Chondrocyte (in vitro differentiated cells): ENCODE measurements at places on chromosomes 2 and 18. TPM values are rescaled to one million over a fixed set of nuclear protein-coding genes. Genes with fewer than 3 reads are reported as not detected.

- H3K4me1 ChIP-seq, result peaks cover 45% of the 10 kb centered on the region
- peak overlapping the region; percentile 11 for H3K4me3 ChIP-seq
Observed at GRCh38 chr2:234840336-234840735, 111.5 kb upstream of the SH3BP4 start.

- H3K27ac ChIP-seq, result no peak overlapping the region
- DNase-seq, result no peak
- H3K4me3 ChIP-seq, result no peak overlapping the region
- H3K27me3 ChIP-seq, result peaks cover 10% of the 10 kb centered on the region
- peaks cover 6% of the 10 kb centered on the region for H3K4me1 ChIP-seq
Observed at GRCh38 chr2:149034406-149034805, 4.1 kb upstream of the LYPD6B start.

GRCh38 chr2:240523451-240524281 is 34.1 kb downstream of the ANKMY1 start:
- H3K36me3 ChIP-seq, result peaks cover 43% of the 10 kb centered on the region
- no peaks in the 10 kb centered on the region for H3K27me3 ChIP-seq
- no peak overlapping the region for H3K27ac ChIP-seq
- H3K4me1 ChIP-seq, result no peaks in the 10 kb centered on the region
- no peak for DNase-seq
- H3K4me3 ChIP-seq, result no peak overlapping the region

GRCh38 chr2:67445652-67446268 is 48.6 kb downstream of the ETAA1 start:
- no peak overlapping the region for H3K4me3 ChIP-seq
- no peak overlapping the region for H3K27ac ChIP-seq
- no peak for DNase-seq
- H3K36me3 ChIP-seq, result no peaks in the 10 kb centered on the region
- H3K4me1 ChIP-seq, result peaks cover 21% of the 10 kb centered on the region

The MBP gene
- 8.3 to 15.9 TPM (median 14.0 TPM) in 3 replicates for total RNA-seq

DNA sequence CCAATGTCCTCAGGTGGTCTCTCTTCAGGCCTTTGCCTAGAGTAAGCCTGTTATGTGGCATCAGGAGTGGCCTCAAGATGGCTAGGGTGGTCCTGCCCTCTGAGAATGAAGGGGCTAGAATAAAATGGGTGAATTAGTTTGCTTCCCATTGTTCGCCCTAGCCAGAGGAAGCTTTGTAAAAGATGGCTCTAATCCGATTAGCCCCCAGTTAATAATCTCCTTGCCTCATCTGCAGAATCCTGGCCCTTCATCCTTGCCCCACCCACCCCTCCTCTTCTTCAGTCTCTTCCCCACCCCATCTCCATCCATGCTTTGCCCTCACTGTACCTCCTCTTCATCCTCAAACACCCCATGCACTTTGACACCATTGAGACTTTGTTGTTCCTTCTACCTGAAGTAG is 57.4 kb upstream of the LGALSL start:
- H3K27me3 ChIP-seq, result peaks cover 4% of the 10 kb centered on the region
- H3K36me3 ChIP-seq, result peaks cover 1% of the 10 kb centered on the region
- H3K27ac ChIP-seq, result no peak overlapping the region
- peaks cover 14% of the 10 kb centered on the region for H3K4me1 ChIP-seq
- no peak overlapping the region for H3K4me3 ChIP-seq
- no peak for DNase-seq

DNA sequence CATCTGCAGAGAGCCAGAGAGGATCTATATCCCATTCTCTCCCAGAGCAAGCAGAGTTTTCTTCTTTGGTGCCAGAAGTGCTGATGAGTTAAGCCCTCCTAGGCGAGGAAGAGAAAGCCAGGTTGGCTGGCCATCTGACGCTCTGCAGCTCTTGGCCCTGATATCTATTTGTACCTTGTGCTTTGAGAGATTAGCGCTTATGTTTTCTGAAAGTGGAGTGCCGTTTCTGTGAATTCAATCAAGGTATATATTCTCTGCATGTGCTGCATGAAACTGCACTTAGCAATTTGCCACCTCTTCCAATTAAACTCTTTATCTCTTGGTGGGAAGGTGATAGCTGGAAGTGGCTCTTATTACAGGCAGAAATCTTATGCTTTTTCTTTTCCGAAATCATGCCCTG is 177.5 kb downstream of the LPIN1 start:
- H3K4me3 ChIP-seq, result no peak overlapping the region
- H3K27me3 ChIP-seq, result peaks cover 27% of the 10 kb centered on the region

DNA sequence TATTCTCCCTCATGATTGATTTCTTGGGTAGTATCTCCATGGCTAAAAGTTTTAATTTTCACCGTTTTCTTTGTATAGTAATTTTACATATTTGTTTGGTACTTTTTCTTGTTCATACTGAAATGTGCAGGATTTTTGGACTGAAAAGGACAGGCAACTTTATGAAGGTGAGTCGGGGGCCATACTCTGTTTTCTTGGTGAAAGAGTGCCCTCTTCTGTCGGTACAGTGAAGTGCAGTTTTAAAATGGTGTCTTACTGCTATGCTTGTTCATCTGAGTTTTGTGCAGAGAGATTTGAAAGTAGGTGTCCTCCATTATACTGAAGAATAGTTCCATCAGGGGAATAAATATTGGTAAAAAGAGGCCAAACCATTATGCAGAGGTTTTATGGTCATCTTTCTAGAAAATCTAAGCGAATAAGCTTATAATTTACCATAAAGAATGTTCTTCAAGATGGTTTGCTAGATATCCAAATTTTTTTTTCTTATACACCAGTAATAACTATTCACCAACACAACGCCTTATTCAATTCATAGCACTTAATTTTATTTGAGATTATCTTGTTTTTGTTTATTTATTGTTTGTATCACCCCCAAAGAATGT is 8.7 kb upstream of the SERPINB13 start:
- DNase-seq, result no peak
- peaks cover 2% of the 10 kb centered on the region for H3K4me1 ChIP-seq
- H3K27ac ChIP-seq, result no peak overlapping the region
- no peak overlapping the region for H3K4me3 ChIP-seq
- peaks cover 31% of the 10 kb centered on the region for H3K27me3 ChIP-seq

GRCh38 chr2:238554468-238555315 is 128.0 kb downstream of the ASB1 start:
- no peak overlapping the region for H3K27ac ChIP-seq
- H3K36me3 ChIP-seq, result peaks cover 1% of the 10 kb centered on the region
- H3K27me3 ChIP-seq, result no peaks in the 10 kb centered on the region
- no peak overlapping the region for H3K4me3 ChIP-seq
- no peaks in the 10 kb centered on the region for H3K4me1 ChIP-seq
- DNase-seq, result no peak

DNA sequence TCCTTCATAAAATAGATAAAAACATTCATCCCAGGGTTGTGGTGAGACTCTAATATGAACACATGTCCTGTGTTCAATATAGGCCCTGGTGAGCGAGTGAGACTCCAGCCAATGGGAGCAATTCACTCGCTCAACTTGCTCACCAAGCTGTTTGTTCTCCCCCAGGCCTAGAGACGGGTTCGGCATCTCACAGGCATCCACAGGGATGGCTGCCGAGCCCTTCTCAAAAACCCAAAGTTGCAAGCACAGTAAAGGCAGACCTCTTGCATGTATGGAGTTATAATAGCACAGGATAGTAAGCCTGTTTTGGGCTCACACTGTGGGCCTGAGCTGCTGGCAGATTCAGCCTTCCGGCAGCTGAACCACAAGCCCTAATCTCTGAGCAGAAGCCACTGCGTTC is 15.7 kb downstream of the PARD6G start:
- H3K27me3 ChIP-seq, result no peaks in the 10 kb centered on the region
- no peak for DNase-seq
- no peak overlapping the region for H3K27ac ChIP-seq
- no peaks in the 10 kb centered on the region for H3K36me3 ChIP-seq
- peaks cover 6% of the 10 kb centered on the region for H3K4me1 ChIP-seq
- H3K4me3 ChIP-seq, result no peak overlapping the region

- no peak overlapping the region for H3K4me3 ChIP-seq
- peaks cover 11% of the 10 kb centered on the region for H3K4me1 ChIP-seq
- no peak overlapping the region for H3K27ac ChIP-seq
- peaks cover 17% of the 10 kb centered on the region for H3K36me3 ChIP-seq
- no peak for DNase-seq
- H3K27me3 ChIP-seq, result no peaks in the 10 kb centered on the region
Observed at GRCh38 chr2:39265315-39265714, 21.5 kb upstream of the CDKL4 start.

DNA sequence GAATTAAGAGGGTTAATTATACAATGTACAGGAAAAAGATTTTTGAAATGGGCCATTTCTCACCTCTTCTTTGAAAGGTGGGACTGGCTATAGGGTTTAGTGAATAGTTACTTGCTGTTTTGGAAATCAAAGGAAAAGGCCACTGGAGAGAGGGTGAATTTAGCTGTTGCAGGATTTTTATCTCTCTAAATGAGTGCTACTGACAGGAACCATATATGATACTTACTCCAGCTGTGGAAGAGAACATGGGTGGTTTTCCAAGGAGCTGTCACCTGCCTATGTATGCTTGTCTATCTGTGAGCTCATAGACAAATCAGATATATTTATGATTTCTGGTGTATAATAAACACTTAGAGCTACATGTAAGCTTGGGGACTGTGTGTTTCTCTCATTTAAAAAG is 430.4 kb downstream of the MTX2 start:
- DNase-seq, result no peak
- H3K4me1 ChIP-seq, result no peaks in the 10 kb centered on the region
- peaks cover 15% of the 10 kb centered on the region for H3K27me3 ChIP-seq
- no peak overlapping the region for H3K27ac ChIP-seq
- no peak overlapping the region for H3K4me3 ChIP-seq
- H3K36me3 ChIP-seq, result no peaks in the 10 kb centered on the region

DNA sequence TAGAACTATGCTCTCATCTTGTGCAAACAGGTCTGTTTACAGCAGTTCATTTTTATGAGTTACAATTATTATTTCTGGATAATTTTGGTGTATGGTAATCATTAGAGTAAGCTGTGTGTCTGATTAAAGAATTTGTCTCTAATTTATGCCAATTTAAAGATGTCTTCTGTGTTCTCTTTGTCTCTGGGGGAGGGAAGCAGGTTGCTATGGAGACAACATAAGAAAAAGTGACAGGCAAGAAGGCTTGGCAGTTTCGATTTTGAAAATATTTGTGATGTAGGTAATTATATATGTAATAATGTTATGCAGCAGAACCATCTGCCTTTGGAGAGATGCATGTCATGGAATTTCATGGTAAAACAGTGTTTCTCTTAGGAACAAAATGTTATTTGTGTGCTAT is 78.2 kb downstream of the SH3RF3 start:
- H3K4me1 ChIP-seq, result peaks cover 68% of the 10 kb centered on the region
- peak overlapping the region; percentile 69 for H3K27ac ChIP-seq
- no peaks in the 10 kb centered on the region for H3K27me3 ChIP-seq
- no peak for DNase-seq

GRCh38 chr2:171703574-171704347 is 16.5 kb downstream of the DYNC1I2 start:
- peaks cover 32% of the 10 kb centered on the region for H3K4me1 ChIP-seq
- H3K27me3 ChIP-seq, result no peaks in the 10 kb centered on the region
- no peak for DNase-seq
- H3K36me3 ChIP-seq, result peaks cover 5% of the 10 kb centered on the region

GRCh38 chr2:97731274-97732020 is 18.1 kb downstream of the ZAP70 start:
- H3K36me3 ChIP-seq, result peaks cover 2% of the 10 kb centered on the region
- H3K4me1 ChIP-seq, result peaks cover 5% of the 10 kb centered on the region
- no peaks in the 10 kb centered on the region for H3K27me3 ChIP-seq
- no peak overlapping the region for H3K27ac ChIP-seq
- H3K4me3 ChIP-seq, result no peak overlapping the region

GRCh38 chr2:162521871-162522650 is 178.1 kb downstream of the GCA start:
- H3K4me3 ChIP-seq, result no peak overlapping the region
- no peaks in the 10 kb centered on the region for H3K36me3 ChIP-seq
- no peaks in the 10 kb centered on the region for H3K4me1 ChIP-seq
- no peak for DNase-seq
- H3K27me3 ChIP-seq, result peaks cover 8% of the 10 kb centered on the region
- H3K27ac ChIP-seq, result no peak overlapping the region

The SCN9A gene
- 30.1 to 32.8 TPM (median 31.0 TPM) in 3 replicates for total RNA-seq
